ENCODE measurements at places on chromosomes 1 and 21.

DNA sequence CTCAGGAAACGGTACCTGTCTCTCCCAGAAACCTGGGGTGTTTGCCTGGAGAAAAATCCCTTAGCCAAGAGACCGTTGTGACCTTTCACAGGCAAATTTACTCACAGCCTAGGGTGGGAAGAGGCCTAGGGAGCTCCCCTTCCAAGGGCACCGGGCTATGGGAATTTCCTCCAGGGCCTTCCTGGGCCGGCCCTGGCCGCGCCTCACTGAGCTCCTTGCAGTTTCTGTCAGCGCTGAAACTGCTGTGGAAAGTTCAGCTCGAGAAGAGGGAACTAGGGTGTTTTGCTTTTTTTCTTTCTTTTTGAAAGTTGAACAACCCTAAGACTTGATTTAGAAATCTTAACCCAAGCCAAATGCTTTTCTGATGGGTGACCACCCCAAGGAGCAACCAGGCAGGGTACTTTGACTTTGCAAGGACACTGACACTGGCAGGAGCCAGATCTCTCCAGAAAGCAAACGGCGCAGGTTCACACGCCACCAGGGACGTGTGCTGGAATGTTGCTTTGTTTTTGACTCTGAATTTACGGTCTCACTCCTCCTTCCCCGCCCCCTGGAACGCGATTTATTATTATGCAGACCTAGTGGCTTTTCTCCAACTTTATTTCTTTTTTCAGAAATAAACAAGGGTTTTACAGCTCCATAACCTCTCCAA is 229.6 kb upstream of the JUN start:
- DNase-seq = peak; percentile 72

GRCh38 chr1:47682198-47682597 is 244.4 kb downstream of the FOXD2 start:
- DNase-seq = no peak

DNA sequence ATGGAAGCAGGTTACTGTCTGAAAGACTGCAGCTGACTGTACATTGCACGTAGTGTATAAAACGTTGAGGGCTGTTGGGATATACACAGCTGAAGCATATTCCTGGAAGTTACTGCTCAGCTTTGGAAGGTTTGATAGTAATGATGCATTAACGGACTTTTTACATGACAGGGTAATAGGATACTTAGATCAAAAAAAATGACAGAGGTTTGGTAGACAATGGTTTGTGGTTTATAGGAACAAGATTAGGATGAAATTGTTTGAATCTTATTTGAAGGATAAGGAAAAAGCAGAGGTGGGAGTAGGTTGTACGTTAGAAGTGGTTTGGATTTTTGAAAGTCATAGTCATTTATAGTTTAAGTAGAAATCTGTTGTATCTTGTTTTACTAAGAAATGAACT is 33.0 kb downstream of the ADGRL2 start:
- DNase-seq = no peak

- DNase-seq = peak; percentile 34
These were observed 70.1 kb upstream of the CASZ1 start for GRCh38 chr1:10866321-10867093.

DNA sequence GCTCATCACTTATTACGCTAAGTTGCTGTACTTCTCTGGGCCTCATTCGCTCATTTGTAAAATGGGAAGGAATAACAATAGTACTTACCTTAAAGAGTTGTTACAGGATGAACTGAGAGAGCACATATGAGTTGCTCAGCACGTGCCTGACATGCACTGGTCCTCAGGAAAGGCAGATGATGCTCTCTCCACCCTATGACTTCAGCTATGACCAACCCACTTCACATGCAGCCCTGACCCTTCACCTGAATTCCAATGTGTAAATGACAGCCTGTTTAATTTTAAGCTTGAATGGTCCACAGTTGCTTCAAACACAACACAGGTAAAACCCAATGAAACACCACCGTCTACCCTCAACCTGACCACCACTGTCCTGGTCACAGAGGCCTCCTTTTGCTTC is 32.9 kb downstream of the GADD45A start:
- DNase-seq = peak; percentile 67

- no peak for DNase-seq
These were observed 53.5 kb upstream of the PDE9A start for GRCh38 chr21:42599962-42600361.

DNA sequence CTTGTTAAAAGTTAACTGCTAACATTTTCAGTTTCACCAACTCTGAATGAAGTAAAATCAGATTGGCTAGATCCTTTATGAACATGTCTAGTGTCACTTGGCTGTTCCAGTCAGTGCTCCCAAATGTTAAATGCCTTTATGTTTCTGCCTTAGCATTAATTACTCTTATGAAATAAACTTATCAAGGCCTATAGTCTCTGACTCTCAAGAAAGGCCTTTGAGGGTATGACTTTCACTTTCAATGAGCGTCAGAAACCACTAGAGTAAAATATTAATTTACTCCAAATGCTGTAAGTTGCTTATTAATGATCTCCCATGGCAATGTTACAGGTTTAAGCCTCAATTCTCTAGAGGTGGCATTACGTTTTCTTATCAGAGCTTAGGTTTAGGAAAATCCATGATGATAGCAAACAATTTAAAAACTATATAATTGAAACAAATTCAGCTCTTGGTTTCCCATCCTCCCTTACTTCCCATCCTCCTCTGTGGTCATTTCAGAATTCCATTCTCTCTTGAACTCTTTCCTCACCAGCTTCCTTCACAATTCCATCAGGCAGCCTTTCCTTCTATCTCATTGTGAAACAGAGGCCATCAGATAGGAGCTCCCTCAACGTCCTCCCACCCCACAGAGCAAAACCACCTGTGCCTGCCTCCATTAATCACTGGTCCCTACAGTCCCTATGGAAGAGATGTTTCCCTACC is 108.6 kb upstream of the COP1 start:
- no peak for DNase-seq

DNA sequence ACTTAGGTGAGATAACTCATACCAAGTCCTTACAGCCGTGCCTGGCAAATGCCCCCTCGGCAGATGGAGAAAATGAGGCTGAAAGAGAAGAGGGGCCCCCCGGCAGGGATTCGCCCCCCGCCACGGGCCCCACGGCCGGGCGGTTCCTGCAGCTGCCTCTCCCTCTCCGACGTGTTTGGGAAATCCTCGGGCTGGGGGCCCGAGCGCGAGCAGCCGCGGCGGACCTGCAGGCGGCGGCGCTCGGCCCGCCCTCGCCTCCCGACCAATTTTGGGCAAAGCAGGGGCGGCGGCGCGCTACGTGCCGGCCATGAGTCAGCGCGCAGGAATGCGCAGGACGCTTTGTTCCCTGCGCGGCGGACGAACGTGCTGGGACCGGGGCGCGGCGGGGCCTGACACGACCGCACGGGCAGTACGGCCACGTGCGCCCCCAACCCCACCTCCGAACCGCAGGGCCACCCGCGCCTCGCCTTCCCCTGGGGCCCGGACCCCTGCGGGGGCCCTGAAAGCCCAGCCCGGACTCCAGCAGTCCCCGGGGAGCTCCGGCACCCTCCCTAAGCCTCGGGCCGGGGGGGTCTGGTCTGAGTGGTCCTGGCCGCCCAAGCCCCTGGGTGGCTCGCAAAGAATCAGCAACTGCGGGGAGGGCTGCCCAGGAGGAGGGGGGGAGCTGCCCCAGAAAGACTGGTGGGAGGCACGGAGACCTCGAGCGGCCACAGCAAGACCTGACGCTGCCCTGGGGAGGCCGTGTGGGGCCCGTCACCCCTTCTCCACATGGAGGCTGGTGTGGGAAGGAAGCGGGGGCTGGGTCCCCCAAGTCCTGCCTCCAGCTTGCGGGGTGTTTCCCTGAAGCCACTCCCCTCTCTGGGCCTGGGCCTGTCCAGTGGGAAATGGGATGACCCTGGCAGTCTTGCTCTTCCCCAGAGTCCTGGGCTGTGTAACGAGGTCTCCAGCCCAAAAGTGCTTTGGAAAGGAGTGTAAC is 11.9 kb upstream of the EDN2 start:
- DNase-seq = peak; percentile 93

GRCh38 chr1:78281580-78281979 is 209.2 kb upstream of the PTGFR start:
- DNase-seq = no peak

- peak; percentile 24 for DNase-seq
These were observed 765.6 kb upstream of the B3GALT2 start for GRCh38 chr1:193951984-193952383.

GRCh38 chr21:32726839-32727686 is 750 bp downstream of the SYNJ1 start:
- DNase-seq = peak; percentile 47

Data from EL (cell line).